GDM1 (cell line): ENCODE measurements at places on chromosomes 2 and 18.

DNA sequence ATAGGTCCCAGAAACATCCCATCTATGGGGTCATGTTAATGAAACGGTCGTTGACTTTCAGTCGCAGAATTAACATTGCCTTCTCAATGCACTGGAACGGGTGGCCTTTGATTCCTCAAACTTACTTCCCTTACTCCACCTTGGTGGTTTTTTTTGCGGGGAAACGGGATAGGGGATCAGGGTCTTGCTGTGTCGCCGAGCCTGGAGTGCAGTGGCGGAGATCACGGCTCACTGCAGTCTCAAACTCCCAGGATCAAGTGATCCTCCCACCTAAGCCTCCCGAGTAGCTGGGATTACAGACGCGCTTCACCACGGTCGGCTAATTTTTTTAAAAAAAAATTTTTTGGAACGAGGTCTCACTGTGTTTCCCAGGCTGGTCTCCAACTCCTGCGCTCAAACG is 754 bp downstream of the ATG16L1 start:
- DNase-seq = no peak

DNA sequence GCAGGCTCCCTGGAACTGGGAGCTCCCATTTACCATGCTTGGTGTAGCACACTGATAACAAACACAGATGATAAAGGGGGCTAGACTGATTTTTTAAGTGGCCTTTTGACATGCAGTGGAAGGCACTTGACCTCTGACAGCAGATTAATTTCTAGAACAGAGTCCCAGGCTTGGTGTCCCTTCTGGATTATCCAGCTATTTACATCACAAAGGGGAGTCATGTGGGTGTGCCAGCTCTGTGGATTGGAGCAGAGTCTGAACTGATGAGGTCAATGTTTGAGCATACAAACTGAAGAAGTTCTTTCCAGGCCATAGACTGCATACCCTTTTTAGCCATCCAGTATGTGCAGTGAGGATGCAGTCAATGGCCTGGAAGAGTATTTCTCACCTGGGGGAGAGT is 31.5 kb upstream of the SIX2 start:
- DNase-seq = no peak

DNA sequence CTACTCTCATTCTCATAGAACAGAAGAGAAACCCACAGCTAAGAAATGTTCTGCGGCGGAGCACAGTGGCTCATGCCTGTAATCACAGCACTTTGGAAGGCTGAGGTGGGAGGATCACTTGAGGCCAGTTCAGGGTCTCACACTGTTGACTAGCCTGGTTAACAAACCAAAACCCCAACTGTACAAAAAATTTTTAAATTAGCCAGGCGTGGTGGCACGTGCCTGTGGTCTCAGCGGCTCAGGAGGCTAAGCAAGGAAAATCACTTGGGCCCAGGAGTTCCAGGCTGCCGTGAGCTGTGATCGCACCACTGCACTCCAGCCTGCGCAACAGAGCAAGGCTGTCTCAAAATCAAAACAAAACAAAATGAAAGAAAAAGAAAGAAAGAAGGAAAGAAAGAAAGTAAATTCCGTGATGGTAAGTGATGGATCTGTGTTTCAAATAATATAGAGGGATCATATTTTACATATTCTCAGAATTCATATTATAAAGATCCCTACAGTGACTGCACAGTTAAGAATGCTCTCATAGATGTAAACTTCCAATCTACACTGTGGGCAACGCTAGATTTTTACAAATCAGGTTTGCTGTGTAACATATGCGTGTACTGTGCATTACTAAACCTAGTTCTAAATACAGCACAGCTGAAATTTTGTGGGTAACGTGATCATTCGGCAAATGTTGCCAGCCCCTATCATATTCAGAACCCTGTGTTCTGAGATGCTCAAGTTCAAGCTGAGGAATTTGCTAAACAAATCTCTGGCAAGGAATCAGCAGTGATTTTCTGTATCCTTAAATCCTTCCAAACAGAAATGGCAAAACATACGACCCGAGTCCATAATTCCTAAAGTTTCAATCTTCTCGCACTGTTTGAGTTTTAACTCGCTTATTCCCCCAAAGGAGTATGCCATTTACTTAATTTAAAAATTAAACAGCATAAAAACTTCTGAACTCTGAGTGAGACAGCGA is 1.2 kb upstream of the RAB12 start:
- no peak for DNase-seq

- DNase-seq = no peak
Measured at GRCh38 chr2:8531481-8531880, 150.4 kb upstream of the ID2 start.

DNA sequence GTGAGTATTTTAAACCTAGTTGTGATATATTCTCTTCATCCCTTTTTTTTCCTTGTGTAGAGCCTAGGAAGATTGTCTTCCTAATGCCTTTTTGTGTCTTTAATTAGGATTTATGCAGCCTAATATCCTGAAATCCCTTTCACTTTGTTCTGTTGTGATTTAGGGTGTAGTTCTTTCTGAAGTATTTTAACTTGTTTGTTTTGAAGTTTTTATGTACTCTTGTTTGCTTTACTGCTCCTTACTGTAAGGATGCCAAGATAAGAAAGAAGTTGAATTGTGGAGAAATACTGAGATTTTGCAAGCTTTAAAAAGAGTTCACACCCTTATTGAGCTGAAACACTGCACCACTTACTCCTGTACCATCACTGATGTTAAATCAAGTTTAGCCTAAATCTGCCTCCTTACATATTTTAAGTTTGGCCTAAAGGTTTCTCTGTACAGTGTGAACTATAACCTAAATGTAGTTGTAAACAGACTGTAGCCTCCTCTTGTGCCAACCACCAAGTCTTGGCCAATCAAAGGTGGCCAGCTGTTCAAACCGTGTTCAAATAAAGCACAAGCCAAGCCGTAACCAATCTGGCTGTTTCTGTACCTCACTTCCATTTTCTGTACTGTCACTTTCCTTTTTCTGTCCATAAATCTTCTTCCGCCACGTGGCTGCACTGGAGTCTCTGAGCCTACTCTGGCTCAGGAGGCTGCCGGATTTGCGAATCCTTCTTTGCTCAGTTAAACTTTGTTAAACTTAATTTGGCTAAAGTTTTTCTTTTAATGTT is 17.7 kb upstream of the ACOXL start:
- no peak for DNase-seq

DNA sequence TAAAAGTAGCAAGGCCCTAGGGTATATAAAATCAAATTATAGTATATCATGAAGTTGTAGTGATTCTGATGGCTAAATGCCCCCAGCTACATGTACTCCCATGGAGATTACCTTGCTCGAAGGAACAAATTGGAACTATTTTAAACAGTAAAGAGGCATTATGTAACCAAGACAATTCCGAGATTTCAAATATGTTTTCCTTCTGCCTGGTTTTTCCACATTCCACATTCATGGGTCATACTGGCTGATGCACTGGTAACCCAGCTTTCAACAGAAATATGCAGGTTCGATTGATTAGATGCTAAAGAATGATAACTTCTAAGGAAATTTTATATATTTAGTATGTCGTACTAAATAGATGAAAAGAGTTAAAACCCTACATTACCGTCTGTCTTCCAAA is 62.3 kb upstream of the MGAT4A start:
- no peak for DNase-seq

DNA sequence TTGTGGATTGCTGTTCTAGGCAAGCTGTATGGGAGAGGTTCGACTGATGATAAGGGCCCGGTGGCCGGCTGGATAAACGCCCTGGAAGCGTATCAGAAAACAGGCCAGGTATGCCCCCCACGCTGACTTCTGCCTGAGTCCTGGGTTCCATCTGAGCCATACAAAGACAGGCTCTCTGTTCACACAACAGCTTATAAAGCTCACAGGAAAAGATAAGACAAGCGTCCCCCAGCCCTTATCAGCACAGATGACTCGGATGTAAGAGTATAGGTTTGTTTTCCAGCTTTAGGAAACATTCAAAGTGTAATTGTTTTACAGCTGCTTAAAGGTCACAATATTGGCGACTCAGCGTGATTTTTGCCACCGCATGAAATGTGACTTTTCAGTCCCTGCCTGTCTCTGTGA is 12.7 kb downstream of the CNDP2 start:
- DNase-seq = no peak

DNA sequence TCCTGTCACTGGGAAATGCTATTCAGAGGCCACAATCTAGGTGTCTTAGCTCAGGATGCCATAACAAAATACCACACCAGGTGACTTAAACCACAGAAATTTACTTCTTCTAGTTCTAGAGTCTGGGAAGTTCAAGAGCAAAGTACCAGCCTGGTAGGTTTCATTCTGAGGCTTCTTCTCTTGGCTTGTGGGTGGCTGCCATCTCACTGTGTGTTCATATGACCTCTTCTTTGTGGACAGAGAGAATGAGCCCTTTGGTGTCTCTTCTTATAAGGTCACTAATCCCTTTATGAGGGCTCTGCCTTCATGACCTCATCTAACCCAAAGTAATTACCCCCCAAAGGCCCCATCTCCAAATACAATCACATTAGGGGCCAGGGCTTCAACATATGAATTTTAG is 57.3 kb downstream of the RHOB start:
- no peak for DNase-seq

DNA sequence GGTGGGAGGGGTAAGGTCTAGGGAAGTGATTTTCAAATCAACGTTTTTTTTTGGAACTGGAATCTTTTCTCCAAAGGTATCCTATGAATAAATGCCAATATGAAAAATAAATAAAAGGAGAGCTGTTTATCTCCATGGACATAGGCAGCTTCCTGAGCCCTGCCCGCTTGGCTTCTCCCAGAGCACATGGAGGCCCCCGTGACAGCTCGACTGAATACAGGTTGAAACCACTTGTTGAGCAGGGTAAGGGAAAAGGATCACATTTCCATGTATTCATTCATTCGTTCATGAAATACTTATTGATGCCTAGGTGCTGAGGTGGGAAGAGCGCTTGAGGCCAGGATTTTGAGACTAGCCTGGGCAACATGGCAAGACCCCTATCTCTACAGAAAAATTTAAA is 64.8 kb downstream of the MARCHF4 start:
- DNase-seq = no peak

DNA sequence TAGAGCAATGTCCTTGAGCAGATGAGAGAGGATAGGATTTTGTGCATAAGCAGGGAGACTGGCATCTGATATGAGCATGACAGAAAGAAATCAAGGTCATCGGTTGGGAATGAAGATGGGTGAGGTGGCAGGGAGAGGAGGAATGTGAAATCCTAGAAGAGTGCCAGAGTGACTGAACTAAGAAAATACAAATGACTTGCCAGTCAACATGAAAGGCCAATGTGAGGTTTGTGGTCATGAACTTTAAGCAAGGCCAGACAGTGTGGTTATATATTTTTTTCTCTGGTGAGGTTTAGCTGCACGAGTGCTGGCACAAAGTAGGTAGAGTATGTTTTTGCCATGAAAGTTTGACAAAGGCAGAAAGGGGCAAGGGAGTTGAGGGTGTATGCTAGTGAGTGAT is 21.2 kb downstream of the QPCT start:
- DNase-seq = no peak
